ENCODE measurements at places on chromosomes 12 and 14.

DNA sequence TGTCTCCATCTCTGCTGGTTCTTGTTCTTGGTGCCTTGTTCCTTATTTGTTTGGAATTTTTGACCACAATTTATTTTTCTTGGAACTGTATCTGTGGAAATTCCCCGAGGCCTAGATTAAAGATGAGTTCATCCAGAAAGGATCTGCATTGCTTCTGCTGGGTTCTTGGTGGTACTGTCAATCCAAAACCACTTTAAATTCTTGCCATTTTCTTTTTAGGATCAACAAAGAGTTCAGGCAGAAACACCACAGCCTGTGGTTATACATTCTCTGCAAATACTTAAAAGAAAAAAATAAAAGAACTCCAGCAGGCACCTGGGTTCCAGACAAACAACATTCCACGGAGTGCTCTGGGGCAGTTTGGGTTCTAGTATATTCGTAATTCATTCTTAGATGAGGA, 6.0 kb upstream of the VAMP1 start:
- no peak for DNase-seq

GRCh38 chr14:104477117-104477623, 102.4 kb upstream of the C14orf180 start:
- no peak for DNase-seq

DNA sequence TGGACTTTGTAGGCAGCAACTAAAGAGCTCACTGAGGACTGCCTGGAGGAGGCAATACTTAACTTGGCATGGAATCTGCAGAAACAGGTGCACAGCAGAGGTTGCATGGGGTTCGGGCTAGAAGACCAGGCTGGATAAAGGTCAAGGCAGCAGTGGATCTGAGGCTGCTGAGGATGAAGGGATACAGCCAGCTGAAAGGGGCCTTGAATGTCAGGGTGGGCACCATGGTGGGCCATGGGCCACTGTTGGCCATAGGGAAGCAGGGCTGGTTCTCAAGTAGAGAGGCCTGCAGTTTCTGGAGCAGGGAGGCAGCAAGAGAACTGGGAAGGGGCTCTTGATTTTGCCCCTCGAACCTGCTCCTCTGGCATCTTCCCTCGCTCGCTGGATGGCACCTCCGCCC, 55.5 kb downstream of the C14orf132 start:
- no peak for DNase-seq

GRCh38 chr14:104288272-104288671, 149.9 kb downstream of the KIF26A start:
- DNase-seq, result no peak

GRCh38 chr12:96981911-96982310, 74.9 kb downstream of the NEDD1 start:
- DNase-seq, result no peak

GRCh38 chr12:124603831-124604251, 36.4 kb upstream of the NCOR2 start:
- DNase-seq, result no peak

GRCh38 chr14:77657280-77657679, 40.8 kb upstream of the SPTLC2 start:
- DNase-seq, result no peak

DNA sequence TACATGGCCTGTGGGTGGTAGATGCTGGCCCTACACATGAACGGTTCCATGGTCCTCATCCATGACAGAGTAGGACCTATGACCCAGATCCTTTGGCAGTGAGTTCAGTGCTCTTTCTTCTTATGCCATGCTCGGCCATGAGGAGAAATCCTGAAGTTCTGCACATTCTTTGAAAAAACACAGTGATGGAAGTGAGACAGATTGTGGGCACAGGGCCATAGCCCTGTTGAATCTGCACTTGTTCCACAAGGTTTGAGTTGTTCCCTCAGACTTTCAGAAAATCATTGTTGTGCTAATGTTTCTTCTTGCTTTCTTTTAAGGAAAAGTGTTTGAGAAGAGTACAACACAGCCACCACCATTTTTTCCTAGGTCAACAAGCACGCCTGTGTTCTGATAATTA, 180.0 kb downstream of the C12orf75 start:
- DNase-seq, result no peak

GRCh38 chr14:77989441-77989991, 180.7 kb upstream of the NRXN3 start:
- no peak for DNase-seq

- no peak for DNase-seq
Observed at GRCh38 chr14:63267171-63267570, 51.6 kb downstream of the GPHB5 start.

DNA sequence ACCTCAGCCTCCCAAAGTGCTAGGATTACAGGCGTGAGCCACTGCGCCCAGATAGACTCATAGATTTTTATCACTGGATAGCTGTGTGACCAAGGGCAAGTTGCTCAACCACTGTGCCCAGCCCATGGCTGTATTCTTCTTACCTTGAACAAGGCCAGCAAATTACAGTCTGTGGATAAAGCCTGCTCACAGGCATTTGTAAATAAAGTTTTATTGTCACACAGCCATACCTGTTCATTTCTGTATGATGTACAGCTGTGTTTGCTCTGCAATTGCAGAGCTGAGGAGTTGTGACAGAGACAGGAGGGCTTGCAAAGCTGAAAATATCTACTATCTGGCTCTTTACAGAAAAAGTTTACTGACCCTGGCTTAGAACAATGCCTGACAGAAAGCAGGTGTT, 35.2 kb upstream of the LHX5 start:
- no peak for DNase-seq

- DNase-seq, result no peak
Observed at GRCh38 chr12:72075401-72075800, 136.8 kb downstream of the TPH2 start.

DNA sequence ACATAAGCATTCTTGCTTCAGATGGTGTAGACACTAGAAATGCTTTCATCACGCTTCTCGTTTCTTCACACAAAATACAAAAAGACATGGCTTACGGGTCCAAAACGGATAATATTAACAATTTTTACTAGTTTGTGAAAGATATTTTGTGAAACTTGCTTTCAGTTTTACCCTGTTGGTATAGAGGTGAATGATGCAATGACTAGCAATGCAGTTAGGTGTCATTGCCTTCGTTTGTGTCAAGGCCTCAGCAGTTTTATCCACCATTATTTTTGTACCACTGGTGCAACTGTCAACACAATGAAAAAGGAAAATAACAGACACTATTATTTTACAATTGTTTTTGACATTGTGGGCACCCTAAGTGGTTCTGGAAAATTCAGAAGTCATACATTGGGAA, 323.0 kb downstream of the FLRT2 start:
- no peak for DNase-seq

- no peak for DNase-seq
Observed at GRCh38 chr14:97543221-97543620, 746.0 kb downstream of the VRK1 start.

GRCh38 chr12:81021131-81021748, 56.6 kb upstream of the ACSS3 start:
- DNase-seq, result no peak

DNA sequence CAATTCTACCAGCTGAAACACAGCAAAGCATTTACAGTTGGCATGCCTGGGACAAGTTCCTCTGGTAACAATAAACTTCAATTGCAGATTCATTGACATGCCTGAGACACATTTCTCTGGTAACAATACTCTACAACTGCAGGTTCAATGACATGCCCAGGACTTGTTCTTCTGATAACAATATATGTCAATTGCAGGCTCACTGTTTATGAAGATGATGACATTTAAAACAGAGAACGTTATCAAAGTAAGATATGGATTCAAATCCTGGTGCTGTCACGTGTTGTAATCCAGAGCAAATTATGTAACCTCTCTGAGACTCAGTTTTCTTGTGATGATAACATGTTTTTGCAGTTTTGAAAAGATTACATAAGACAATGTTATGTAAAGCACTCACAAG, 20.5 kb downstream of the KITLG start:
- DNase-seq, result no peak

- DNase-seq, result no peak
Observed at GRCh38 chr14:89996963-89997362, 41.2 kb downstream of the TDP1 start.

GRCh38 chr12:98418357-98419075, 96.9 kb upstream of the TMPO start:
- DNase-seq, result no peak

DNA sequence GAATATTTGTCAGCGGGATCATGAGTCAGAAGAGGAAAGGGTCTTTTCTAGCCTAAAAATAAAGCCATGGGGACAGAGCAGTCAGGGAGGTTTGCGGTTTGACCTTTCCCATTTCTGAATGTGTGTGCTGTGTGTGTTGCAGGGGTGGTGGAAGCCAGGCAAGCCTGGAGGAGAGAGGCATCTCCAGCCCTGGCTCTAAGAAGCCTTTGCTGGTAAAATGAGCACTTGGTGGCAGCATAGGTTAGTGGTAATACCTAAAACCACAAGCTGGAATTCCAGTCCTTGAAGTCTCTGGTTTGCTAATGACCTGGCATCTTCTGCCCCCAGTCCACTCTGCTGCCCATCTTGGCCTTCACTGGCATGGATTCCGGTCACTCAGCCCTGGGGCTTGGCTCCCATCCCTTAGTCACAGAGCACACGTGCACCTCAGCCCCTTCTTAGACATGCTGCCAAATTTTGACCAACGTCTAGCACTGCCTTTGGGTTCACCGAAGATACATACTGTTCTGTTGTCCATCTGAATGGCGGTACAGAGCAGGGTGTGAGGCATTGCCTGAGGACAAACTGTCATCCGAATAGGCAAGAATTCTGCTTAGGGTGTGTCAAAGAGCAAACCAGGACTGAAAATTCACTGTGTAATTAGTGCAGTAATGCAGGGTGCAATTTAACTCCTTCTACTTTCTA, 52.7 kb downstream of the KCNA5 start:
- no peak for DNase-seq

GRCh38 chr14:80404413-80404812, 193.1 kb upstream of the DIO2 start:
- no peak for DNase-seq

GRCh38 chr14:32017587-32017986, 59.5 kb upstream of the ARHGAP5 start:
- DNase-seq, result no peak

- DNase-seq, result no peak
Observed at GRCh38 chr14:36013483-36013882, 163.0 kb downstream of the PTCSC3 start.

DNA sequence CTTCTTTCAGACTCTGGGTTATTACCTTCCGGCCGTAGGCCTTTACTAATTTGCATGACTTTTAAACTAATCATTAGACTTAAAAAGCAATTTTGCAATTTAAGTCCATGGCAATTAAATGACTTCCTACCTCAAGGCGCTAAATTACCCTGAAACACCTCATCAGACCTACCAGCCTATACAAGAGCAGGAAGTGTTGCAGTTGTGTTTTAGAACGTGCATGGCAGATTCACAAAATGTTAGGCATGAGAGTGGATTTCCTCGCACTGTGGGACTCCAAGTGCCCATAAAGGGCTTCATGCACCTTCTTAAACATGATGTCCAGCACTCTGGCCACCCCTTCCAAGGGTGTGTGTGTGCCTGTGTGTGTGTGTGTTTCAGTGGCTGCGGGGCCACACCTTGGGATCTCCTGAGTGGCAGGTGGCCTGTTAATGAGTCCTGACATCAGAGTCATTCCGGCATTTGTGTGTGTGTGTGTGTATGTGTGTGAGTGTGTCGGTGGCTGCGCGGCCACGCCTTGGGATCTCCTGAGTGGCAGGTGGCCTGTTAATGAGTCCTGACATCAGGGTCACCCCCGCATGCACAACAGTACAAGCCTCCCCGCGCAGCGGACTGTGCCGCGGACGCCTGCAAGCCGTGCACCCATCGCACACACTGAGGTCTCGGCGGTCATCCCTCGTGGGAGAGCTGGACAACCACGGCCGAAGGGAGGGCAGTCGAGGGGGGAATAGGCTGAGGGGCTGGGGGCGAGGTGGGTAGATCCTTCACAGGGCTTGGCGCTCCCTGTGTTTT, 900 bp downstream of the C2CD5 start:
- peak; percentile 48 for DNase-seq

- DNase-seq, result no peak
Observed at GRCh38 chr12:56010111-56010570, 10.7 kb upstream of the IKZF4 start.

DNA sequence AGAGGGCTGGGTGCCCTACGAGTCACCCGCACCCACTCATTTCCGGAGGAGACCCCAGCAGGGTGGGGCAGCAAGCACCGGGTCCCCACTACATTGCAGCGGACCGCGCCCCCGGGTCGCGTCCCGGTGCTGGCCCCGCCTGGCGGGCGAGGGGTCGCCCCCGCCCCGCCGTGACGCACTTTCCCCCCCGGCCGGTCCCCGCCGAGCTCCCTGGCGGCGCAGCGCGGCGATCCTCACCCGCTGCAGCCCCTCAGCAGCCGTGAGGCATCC, 106.1 kb downstream of the PRICKLE1 start:
- no peak for DNase-seq

- no peak for DNase-seq
Observed at GRCh38 chr14:101096551-101096950, 193.0 kb upstream of the RTL1 start.

- peak; percentile 39 for DNase-seq
Observed at GRCh38 chr14:102140027-102140749, 491 bp downstream of the WDR20 start.

DNA sequence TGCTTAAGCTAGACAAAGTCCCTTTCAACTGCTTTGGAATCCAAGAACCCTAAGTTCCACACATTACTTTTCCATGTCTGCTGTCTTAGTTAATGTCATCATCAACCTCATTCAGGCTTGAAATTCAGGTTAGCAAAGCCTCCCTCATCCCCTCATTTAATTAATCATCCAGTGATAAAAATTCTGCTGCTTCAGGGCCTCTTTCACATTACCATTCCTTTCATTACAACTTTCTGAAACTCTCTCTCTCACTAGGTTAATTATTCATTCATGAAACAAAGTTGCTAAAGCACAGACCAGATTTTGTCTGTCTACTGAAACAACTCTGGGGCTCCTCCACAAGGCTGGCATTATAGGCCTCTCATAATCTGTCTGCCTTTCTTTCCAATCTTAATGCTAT, 9.4 kb upstream of the VTI1B start:
- DNase-seq, result no peak

GRCh38 chr12:7161327-7161726, 28.2 kb upstream of the PEX5 start:
- DNase-seq, result no peak

- DNase-seq, result no peak
Observed at GRCh38 chr14:56115976-56116893, 2.0 kb upstream of the PELI2 start.

GRCh38 chr12:103779410-103780092, 61.5 kb downstream of the NT5DC3 start:
- DNase-seq, result no peak

- no peak for DNase-seq
Observed at GRCh38 chr14:85417396-85417795, 112.5 kb upstream of the FLRT2 start.

DNA sequence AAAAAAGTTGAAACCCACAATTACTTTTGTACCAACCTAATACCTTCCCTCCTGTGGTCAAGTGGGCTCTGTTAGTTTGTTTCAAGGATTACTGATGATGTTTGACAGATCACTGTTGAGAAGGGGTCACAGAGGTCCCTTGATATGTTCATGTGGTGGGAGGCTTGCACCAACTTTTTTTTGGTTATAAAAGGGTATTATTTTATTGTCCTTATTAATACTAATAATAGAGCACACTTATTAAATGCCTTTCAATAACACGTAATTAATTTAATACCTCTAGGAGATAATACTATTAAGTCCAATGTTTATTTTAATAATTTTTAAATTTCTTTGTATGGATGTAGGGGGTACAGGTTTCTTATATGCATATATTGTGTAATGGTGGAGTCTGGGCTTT, 4.4 kb downstream of the UBE3B start:
- DNase-seq, result no peak

GRCh38 chr12:58873496-58873895, 46.8 kb downstream of the LRIG3 start:
- no peak for DNase-seq

Measured in DND-41 (cell line).